Activated CD4-positive, CD25-positive, alpha-beta regulatory T cell treated with anti-CD3 and anti-CD28 coated beads, Interleukin-2, amount 50 U/mL, for 24 hours (primary cell): ENCODE measurements at places on chromosomes 4 and X.
A peak's percentile ranks its signal among the peaks of the same experiment; 100 is the strongest.

DNA sequence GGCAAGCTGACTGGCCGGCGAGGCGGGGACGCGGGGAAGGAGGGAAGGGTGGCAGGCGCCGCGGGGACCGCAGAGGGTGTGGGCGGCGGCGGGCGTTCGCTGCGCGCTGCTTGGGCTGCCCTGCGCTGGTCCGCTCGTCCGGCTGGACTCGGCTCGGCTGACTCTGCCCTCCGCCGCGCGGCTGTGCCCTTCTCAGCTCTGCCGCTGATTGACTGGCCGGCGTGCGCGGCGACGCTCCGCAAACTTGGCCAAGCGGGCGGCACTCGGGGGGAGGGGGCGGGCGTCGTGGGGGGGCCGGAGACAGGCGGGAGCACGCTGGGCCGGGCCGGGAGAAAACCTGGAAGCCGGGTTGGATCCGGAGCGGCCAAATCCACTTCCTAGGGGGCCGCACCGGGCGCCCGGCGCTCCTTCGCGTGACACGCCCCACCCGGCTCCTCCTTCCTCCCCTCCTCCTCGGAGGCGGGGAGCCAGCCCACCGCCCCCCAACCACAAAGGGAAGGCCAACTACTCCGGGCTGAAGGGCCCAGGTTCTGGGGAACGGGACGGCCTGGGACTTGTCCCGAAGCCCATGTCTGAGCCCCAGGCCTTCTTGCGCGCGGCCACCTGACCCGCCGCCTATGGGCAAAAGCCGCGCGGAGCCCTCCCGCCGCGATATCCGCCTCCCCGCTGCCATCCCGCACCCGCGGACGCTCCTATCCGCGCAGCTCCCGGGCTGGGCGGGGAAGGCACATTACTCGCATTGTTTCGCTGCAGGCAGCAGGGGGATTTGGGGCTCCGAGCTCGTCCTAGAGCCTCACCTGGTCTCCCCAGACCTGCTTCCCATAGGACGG, at the start of gene GPC4:
Gene GPC4, minus strand, starts transcription at position 214 of the 830 bp plus-strand sequence. CDS start 524 bp downstream, outside the sequence.
- no peak for ATAC-seq

DNA sequence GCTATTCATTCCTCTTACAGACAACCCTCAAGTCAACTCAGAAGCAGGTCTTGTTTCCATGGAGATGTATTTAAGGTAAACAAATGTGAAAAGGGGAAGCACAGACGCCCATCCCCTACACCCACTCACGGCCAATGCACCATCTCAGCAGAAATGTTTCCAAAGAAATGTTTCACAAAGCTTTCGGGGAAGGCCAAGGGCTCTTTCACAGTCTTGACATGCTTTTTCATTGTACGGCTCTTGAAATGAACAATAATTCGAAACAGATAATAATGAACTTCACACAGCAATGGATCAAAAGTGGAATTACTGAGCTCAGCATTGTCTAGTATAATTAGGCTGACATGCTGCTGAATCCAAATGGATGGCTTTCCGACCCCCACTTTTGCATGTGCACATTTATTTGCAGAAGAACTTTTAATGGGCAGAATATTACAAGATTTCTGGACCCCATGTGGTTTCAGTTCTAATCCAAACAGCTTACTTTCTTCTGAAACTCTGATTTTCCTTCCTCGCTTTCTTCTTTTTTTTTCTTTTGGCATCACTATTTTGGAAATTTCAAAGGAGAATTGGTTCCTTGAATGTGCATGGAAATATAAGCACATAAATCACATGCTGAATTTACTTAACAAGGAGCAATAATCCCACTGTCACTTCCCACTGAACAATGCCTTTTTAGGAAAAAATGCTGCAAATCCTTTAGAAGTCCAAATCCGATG, 160.9 kb downstream of the SMIM20 start:
- peak; percentile 34 for ATAC-seq

DNA sequence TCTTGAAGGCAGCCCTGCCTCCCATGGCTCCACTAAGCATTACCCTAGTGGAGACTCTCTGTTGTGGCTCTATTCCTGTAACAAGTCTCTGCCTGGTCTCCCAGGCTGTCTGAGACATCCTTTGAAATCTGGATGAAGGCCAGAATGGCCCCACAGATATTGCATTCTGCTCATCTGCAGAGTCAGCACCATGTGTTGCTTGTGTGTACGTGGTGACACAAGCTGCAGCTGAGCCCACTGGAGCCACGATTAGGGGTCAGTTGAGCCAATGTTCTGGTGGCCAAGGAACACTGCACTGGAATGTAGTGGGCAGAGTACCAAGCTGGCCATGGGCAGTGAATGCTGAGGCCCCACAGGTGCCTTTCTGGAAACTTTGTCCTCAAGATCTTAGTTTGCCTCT, 29.2 kb downstream of the GRID2 start:
- no peak for ATAC-seq

DNA sequence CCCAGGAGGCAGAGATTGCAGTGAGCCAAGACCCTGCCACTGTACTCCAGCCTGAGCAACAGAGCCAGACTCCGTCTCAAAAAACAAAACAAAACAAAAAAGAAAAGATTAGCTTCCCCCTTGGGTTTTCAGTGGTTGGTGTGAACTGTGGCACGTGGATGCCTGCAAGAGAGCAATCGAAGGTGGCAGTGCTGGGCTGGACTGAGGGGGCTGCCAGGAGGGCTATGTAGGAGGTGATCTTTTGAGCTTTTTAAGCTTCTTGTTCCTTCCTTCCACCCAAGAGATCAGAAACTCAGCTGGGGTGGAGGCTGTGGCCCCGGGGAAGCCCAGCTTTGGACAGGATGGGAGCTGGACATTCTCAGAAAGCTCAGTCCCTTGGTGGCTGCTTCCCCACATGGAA, 49.6 kb downstream of the PRPS1 start:
- ATAC-seq: no peak

- ATAC-seq: no peak
Observed at GRCh38 chrX:27815209-27815608, 7.4 kb downstream of the MAGEB10 start.

GRCh38 chr4:15652841-15653240, 2.3 kb downstream of the FBXL5 start:
- ATAC-seq: no peak

- ATAC-seq: no peak
Observed at GRCh38 chr4:41757521-41758156, 9.1 kb upstream of the PHOX2B start.

DNA sequence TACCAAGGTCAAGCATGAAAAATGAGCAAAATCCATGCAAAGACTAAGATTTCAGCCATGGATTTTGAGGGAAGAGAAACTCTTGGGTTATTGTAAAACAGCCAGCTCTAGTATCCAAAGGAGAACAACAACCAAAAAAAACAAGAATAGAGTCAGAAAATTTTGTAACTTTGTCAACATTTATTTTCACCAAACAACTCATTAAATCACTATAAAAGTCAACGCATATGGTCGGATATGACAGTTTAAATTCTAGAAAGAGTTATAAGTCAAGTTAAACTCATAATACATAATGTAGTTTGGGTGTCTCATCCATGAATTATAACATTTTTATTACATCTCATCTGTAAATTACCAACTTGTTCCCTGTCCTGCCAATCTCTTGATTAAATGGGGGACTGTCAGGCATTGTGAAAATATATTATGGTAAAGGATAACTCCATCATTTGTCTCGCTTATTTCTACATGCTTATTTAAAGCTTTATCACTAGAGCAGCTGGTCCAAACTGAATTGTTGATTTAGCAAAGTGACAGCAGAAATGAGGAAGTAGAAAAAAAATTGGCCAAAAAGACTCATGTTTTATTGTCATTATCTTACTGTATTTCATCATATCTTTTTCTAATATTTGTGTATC, 224.8 kb upstream of the NOCT start:
- ATAC-seq: no peak

GRCh38 chrX:78019586-78020483, 50.4 kb upstream of the PGAM4 start:
- no peak for ATAC-seq

GRCh38 chr4:115272594-115272993, 159.2 kb upstream of the NDST4 start:
- no peak for ATAC-seq

- no peak for ATAC-seq
Observed at GRCh38 chrX:111322231-111322855, 52.1 kb upstream of the CAPN6 start.

- ATAC-seq: peak; percentile 89
Observed at GRCh38 chrX:78314561-78314960, 12.8 kb downstream of the CYSLTR1 start.

DNA sequence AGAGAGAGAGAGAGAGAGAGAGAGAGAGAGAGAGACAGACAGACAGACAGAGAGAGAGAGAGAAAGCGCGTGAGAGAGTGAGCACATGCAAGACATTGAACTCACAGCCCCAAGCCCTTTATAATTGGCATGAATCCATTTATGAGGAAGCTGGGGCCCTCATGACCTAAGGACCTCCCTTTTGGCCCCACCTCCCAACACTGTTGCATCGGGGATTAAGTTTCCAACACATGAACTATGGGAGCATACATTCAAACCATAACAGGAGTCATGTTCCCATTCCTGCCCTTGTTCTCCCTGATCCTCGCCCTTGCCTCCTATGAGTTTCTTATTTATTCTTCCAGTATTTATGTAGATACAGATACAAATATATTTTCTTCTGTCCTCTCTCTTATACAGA, 269.8 kb upstream of the ARX start:
- ATAC-seq: no peak
